ENCODE measurements at places on chromosomes 4 and X. TPM values are rescaled to one million over a fixed set of nuclear protein-coding genes. Genes with fewer than 3 reads are reported as not detected.
A peak's percentile ranks its signal among the peaks of the same experiment; 100 is the strongest.

- H3K27ac ChIP-seq = no peak overlapping the region
- no peaks in the 10 kb centered on the region for H3K4me1 ChIP-seq
- H3K36me3 ChIP-seq = no peaks in the 10 kb centered on the region
Observed at GRCh38 chr4:79682161-79682560, 274.1 kb upstream of the GK2 start.

GRCh38 chr4:24519649-24520048, 64.7 kb downstream of the DHX15 start:
- peaks cover 3% of the 10 kb centered on the region for H3K4me1 ChIP-seq
- H3K4me3 ChIP-seq = no peak overlapping the region
- H3K36me3 ChIP-seq = peaks cover 44% of the 10 kb centered on the region
- peak; percentile 5 for DNase-seq

DNA sequence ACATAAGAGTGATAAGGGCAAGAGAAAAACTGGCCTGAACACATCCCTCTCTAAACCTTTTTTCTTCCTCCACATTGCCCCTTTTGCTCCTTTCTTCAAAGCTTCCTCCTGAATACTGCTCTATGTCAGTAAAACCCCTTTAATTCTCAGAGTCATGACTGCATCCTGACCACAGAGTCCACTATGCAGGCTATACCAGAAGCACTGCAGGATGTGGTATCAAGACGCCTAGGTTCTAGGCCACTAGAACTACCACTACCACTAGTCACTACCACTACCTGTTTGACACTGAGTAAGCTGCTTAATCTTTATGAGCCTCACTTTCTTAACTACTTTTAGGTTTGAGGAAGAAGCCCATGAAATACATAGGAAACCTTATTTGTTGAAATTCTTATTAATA, 38.7 kb downstream of the ARHGEF9 start:
- DNase-seq = no peak
- no peaks in the 10 kb centered on the region for H3K36me3 ChIP-seq
- no peaks in the 10 kb centered on the region for H3K27me3 ChIP-seq
- no peaks in the 10 kb centered on the region for H3K4me1 ChIP-seq
- no peak overlapping the region for H3K4me3 ChIP-seq

DNA sequence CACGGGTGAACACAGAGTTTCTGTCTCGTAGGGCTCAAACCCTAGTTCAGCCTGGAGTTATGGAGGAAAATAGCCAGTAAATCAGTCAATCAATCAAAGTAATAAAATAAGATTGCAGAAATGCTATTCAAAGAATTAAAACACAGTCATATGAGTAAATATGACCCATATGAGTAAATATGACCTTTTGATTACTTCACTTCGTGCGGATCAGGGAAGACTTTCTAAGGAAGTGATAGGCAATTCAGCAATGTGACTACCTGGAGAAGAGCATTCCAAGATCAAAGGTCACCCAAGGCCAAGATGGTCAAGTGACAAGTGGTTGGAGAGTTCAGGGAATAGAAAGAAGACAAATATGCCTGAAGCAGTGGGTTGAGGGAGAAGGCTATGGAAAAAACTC, 722.6 kb downstream of the ADGRL3 start:
- H3K4me1 ChIP-seq = no peaks in the 10 kb centered on the region
- no peak overlapping the region for H3K4me3 ChIP-seq
- no peak for DNase-seq
- H3K36me3 ChIP-seq = no peaks in the 10 kb centered on the region
- H3K27me3 ChIP-seq = no peaks in the 10 kb centered on the region

- no peaks in the 10 kb centered on the region for H3K4me1 ChIP-seq
- no peak for DNase-seq
- H3K4me3 ChIP-seq = no peak overlapping the region
- H3K36me3 ChIP-seq = no peaks in the 10 kb centered on the region
- no peaks in the 10 kb centered on the region for H3K27me3 ChIP-seq
- H3K27ac ChIP-seq = no peak overlapping the region
Observed at GRCh38 chr4:4492161-4492847, 49.5 kb downstream of the STX18 start.

DNA sequence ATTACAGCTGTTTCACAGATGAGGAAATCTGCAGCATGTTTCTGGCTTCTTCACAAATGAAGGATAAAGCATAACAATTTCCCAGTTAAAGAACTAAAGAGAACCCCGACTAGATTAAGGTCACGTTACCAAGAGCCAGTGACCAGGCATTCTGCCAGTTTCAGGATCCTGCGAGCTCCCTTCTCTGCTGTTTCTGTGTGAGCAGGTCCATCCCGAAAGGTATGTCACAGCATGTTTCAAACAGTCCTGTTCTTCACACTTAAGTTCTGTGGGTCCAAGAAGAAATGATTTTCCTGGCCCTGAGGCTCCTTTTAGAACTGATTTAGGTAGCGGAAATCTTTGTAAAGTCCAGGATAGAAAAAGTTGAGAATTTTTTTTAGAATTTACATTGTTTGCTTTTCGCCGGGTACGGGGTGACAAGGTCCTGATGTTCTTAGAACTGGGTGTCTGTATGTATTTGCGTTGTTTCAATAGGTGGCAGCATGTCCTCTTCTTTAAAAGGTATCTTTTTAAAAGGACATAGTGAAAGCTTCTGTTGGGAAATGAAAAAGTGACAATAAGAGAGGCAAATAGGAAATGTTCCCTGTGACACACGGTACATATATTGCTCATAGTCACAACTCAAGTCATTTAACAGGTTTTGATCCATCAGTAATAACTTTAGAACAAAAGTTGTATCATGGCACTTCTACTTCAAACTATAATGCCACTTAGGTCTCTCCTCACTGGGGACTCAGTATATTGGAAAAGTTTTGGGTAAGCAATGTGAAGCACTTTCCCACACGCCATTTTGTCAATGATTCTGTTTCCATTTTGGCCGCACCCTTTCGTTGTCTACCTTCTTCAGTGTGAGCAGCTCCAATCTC, 18.4 kb downstream of the IL21 start:
- H3K36me3 ChIP-seq = no peaks in the 10 kb centered on the region
- no peak overlapping the region for H3K27ac ChIP-seq
- no peak for DNase-seq
- H3K4me1 ChIP-seq = no peaks in the 10 kb centered on the region
- H3K27me3 ChIP-seq = peaks cover 7% of the 10 kb centered on the region

The MSANTD1 gene
- total RNA-seq = 1.4 TPM

The PCDH10 gene
- 0.58 TPM for total RNA-seq

GRCh38 chrX:69214463-69214862, 49.2 kb upstream of the PJA1 start:
- no peaks in the 10 kb centered on the region for H3K27me3 ChIP-seq
- DNase-seq = no peak
- no peak overlapping the region for H3K4me3 ChIP-seq
- no peaks in the 10 kb centered on the region for H3K4me1 ChIP-seq

- no peak overlapping the region for H3K27ac ChIP-seq
- H3K27me3 ChIP-seq = no peaks in the 10 kb centered on the region
- no peak for DNase-seq
- H3K4me1 ChIP-seq = no peaks in the 10 kb centered on the region
Observed at GRCh38 chr4:141028024-141028529, 105.2 kb downstream of the RNF150 start.

DNA sequence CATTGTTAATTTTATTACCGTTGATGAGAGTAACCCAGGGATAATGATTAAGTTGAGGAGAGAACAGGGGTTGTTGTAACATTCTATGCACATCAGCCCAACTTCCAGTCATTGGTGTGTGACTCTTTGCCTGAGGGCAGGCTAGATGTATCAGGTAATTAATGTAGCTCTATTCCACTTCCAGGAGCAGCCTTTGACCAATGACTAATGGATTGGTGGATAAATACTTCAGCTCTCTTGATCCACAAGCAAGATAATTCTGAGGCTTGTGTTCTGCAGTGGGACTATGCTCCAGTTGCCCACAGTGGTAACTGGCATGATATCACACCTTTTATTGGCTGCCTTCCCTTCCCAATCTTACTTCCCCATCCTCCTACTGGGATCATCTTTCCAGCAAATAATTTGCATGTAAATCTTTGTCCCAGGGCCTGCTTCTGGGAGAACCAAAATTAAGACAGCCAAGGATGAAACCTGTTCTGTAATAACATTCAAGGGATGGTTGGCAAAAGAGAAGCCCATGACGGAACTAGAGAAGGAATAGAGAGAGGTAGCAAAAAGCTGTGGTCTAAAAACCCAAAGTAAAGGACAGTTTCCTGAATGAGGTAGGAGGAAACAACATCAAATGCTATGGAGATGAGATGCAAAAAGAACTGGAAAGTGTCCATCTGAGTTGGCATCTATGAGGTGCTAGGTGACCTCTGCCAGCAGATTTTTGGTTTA, 241.4 kb upstream of the RPS6KA3 start:
- DNase-seq = no peak
- no peaks in the 10 kb centered on the region for H3K4me1 ChIP-seq
- no peak overlapping the region for H3K27ac ChIP-seq
- H3K4me3 ChIP-seq = no peak overlapping the region

- no peaks in the 10 kb centered on the region for H3K27me3 ChIP-seq
- no peak overlapping the region for H3K27ac ChIP-seq
- peaks cover 3% of the 10 kb centered on the region for H3K4me1 ChIP-seq
- DNase-seq = no peak
- no peaks in the 10 kb centered on the region for H3K36me3 ChIP-seq
Observed at GRCh38 chr4:185564349-185564748, 29.0 kb upstream of the PDLIM3 start.

DNA sequence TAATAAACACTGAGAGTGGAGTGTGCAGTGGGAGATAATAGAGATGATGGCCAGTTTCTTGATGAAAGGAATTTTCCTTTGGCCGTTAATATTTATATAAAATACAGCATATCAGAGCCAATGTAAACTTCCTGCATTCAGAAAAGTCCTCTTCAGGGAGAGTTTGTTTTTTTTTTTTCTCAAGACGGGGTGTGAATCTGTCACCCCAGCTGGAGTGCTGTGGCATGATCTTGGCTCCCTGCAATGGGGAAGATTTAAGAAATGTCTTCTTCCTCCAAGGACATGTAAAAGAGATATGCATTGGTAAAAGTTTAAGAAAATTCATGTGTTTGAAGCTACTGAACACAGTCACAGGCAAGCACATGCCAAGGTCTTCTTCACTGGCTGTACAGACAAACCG, 25.4 kb upstream of the TBC1D9 start:
- no peaks in the 10 kb centered on the region for H3K36me3 ChIP-seq
- no peak overlapping the region for H3K4me3 ChIP-seq
- no peaks in the 10 kb centered on the region for H3K4me1 ChIP-seq
- H3K27me3 ChIP-seq = no peaks in the 10 kb centered on the region
- no peak overlapping the region for H3K27ac ChIP-seq
- no peak for DNase-seq

The PABPC5 gene
- total RNA-seq = 2.1 TPM

DNA sequence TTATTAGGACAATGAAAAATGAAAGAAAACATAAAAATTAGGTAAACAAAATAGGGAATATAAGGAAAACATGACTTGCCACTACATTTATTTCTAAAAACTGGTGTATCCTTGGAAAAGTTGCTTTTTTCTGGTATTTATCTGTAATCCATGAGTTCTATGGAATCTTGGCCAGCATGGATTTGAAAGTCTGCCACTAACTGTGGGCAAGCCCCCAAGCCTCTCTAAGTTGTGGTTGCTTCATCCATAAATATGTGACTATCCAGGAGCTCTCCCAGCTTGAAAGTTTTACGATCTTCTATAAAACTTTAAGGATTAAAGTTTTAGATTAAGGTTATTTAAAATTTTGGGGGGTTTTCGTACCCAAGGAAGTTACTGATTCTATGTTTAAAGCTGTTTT, 21.8 kb downstream of the RPS6KA3 start:
- H3K27ac ChIP-seq = no peak overlapping the region
- no peaks in the 10 kb centered on the region for H3K4me1 ChIP-seq
- no peak for DNase-seq
- peaks cover 2% of the 10 kb centered on the region for H3K27me3 ChIP-seq
- H3K4me3 ChIP-seq = no peak overlapping the region

DNA sequence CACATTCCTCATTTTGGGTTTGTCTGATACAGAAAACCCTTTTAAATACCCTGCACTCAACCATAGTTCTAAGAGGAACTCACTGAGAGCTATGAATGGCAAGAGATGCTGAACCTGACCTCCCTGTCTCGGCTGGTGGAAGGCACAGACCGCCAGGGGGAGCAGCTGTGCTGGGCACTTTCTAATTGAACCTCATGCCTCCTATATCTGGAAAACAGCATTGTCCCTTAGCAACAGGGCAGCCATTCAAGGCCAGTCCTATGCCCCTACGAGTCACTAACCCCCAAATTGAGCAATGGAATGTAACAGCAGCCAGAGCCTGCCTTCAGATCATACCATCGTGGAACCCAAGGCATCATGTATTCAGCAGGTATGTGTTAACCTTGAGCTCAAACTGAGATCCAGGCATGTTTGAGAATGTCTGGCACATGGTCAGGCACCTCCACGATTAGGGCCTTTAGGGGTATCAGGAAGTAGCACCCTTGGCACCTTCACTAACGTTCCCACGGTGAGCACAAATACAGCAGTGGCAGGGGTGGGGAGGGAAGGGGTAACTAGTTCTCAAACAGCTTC, 5.1 kb downstream of the USP27X start:
- no peaks in the 10 kb centered on the region for H3K4me1 ChIP-seq
- H3K36me3 ChIP-seq = no peaks in the 10 kb centered on the region
- no peak overlapping the region for H3K4me3 ChIP-seq
- DNase-seq = peak; percentile 54
- H3K27ac ChIP-seq = no peak overlapping the region

The NOCT gene
- 10.7 TPM for total RNA-seq

- no peak for DNase-seq
- no peaks in the 10 kb centered on the region for H3K36me3 ChIP-seq
Observed at GRCh38 chrX:32269866-32270265, 941.5 kb downstream of the DMD start.

The PF4V1 gene
- total RNA-seq = not detected

DNA sequence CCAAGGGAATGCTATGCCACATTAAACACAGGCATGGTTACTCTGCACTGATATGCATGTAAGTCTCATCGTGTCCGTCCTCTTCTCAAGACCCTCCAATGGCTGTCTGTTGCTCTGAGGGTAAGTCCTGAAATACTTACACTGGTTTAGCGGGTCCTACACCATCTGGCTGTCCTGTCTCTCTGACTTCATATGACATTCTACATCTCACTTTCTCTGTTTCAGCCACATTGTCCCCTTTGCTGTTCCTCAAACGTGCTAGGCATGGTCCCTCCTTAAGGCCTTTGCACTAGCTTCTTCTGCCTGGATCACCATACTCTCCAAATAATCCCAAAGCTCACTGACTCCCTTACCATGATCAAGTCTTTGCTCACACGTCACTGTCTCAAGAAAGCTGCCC, 131.4 kb downstream of the PALLD start:
- H3K27ac ChIP-seq = no peak overlapping the region
- no peak overlapping the region for H3K4me3 ChIP-seq
- no peaks in the 10 kb centered on the region for H3K36me3 ChIP-seq

DNA sequence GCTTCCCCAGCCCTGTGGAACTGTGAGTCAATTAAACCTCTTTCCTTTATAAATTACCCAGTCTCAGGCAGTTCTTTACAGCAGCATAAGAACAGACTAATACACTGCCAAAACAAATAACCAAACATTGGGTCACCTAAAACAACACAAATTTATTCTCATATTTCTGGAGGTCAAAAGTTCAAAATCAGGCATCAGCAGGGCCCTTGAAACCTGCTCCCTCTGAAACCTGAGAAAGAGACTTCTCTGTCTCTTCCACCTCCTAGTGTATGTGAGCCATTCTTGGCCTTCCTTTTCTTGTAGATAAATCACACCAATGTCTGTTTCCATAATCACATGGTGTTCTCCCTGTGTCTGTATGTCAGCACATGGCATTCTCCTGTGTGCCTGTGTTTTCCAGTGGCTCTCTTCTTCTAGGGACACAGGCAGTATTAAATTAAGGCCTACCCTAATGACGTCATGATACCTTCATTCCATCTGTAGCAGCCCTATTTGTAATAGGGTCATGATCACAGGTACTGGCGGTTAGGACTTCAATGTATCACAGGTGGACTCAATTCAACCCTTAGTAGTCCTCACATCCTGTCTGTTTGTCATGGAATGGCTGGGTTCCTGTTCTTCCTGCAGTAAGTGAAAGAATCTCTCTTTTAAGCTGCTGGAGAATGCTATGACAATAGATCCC, 147.3 kb upstream of the CLNK start:
- no peaks in the 10 kb centered on the region for H3K36me3 ChIP-seq
- no peaks in the 10 kb centered on the region for H3K4me1 ChIP-seq

All from left lung (tissue), 14 donors.